ENCODE measurements at places on chromosomes 6 and 20.
A peak's percentile ranks its signal among the peaks of the same experiment; 100 is the strongest.

DNA sequence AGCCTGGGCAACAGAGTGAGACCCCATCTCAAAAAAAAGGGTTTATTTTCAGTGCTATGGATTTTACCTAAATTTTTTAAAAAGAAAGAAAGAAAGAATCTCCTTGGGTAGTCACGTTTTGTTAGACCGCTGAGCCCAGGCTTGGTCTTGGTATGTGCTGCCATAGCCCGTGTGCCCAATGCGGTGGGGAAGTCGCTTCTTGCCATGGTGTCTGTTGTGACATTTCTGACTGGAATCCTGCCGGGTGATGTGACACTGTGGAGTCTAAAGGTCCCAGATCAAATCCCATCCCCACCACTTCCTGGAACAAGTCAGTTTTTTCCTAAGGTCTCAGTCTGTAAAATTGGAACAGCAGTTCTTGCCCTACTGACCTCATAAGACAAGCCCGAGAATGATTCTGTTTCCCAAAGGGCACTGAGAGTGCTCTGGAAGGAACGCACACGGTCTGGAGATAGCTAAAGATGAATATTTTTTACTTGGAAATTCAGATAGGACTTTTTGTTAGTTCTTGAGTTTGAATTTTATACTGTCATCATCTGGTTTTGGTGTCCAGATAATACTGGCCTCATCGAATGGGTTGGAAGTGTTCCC, 225.8 kb downstream of the EYA2 start:
- no peaks in the 10 kb centered on the region for H3K36me3 ChIP-seq
- peaks cover 10% of the 10 kb centered on the region for H3K4me1 ChIP-seq
- H3K27me3 ChIP-seq: no peaks in the 10 kb centered on the region
- DNase-seq: no peak
- H3K4me3 ChIP-seq: no peak overlapping the region
- H3K27ac ChIP-seq: no peak overlapping the region

DNA sequence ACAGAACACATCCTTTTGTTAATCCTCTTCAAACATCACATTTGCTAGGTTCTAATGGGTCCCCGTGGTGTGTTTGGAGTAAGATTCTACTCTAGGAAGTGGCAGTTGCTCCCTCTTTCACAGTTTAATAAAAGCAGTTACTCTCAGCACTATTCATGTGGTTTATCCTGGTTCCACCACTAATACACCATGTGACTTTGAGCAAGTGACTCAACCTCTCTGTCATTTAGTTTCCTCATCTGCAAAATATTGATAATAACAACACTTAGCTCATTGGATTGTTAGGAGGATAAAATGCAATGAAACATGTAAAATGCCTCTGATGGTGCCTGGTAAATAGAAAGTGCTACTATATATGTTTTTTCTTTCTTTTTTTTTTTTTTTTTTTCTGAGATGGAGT, 488.0 kb upstream of the NOX3 start:
- no peaks in the 10 kb centered on the region for H3K36me3 ChIP-seq
- no peaks in the 10 kb centered on the region for H3K4me1 ChIP-seq
- H3K27ac ChIP-seq: no peak overlapping the region
- DNase-seq: no peak

DNA sequence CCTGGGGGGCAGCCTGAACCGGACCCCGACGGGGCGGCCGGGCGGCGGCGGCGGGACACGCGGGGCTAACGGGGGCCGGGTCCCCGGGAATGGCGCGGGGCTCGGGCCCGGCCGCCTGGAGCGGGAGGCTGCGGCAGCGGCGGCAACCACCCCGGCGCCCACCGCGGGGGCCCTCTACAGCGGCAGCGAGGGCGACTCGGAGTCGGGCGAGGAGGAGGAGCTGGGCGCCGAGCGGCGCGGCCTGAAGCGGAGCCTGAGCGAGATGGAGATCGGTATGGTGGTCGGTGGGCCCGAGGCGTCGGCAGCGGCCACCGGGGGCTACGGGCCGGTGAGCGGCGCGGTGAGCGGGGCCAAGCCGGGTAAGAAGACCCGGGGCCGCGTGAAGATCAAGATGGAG, 636 bp downstream of the SRF start:
- peak overlapping the region; percentile 92 for H3K27ac ChIP-seq
- H3K4me3 ChIP-seq: peak overlapping the region; percentile 82
- H3K4me1 ChIP-seq: peaks cover 25% of the 10 kb centered on the region
- no peaks in the 10 kb centered on the region for H3K27me3 ChIP-seq
- no peak for DNase-seq

GRCh38 chr6:21371676-21372171, 221.8 kb upstream of the SOX4 start:
- no peaks in the 10 kb centered on the region for H3K36me3 ChIP-seq
- H3K4me1 ChIP-seq: peaks cover 17% of the 10 kb centered on the region
- H3K4me3 ChIP-seq: no peak overlapping the region

GRCh38 chr6:18340781-18341551, 46.2 kb upstream of the RNF144B start:
- no peak overlapping the region for H3K27ac ChIP-seq
- H3K4me3 ChIP-seq: no peak overlapping the region
- DNase-seq: no peak
- no peaks in the 10 kb centered on the region for H3K27me3 ChIP-seq

- no peak overlapping the region for H3K27ac ChIP-seq
- H3K4me1 ChIP-seq: no peaks in the 10 kb centered on the region
- H3K27me3 ChIP-seq: no peaks in the 10 kb centered on the region
Measured at GRCh38 chr6:134626086-134626485, 308.2 kb upstream of the SGK1 start.

DNA sequence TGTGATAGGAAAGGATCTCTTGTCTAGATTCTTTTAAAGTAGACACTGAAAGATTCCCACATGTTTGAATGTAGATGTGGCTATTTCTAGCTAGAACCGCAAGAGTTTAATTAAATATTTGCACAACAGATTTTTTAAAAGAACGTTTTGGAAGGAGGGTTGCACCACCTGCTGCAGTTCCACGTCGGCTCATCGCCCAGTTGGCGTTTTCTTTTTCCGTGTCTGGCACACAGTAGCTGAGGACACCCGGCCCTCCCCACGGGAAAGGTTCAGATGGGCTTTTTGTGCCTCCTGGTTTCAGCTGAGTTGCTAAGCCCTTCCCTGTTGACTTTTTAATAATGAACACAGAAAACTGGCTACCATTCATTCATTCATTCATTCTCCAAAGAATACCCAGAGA, 41.8 kb upstream of the DOK5 start:
- H3K4me3 ChIP-seq: no peak overlapping the region
- H3K36me3 ChIP-seq: no peaks in the 10 kb centered on the region
- H3K4me1 ChIP-seq: no peaks in the 10 kb centered on the region
- DNase-seq: no peak

- H3K36me3 ChIP-seq: no peaks in the 10 kb centered on the region
- no peaks in the 10 kb centered on the region for H3K4me1 ChIP-seq
- no peaks in the 10 kb centered on the region for H3K27me3 ChIP-seq
- no peak overlapping the region for H3K27ac ChIP-seq
- H3K4me3 ChIP-seq: no peak overlapping the region
- no peak for DNase-seq
Measured at GRCh38 chr20:21820688-21821087, 115.2 kb downstream of the PAX1 start.

DNA sequence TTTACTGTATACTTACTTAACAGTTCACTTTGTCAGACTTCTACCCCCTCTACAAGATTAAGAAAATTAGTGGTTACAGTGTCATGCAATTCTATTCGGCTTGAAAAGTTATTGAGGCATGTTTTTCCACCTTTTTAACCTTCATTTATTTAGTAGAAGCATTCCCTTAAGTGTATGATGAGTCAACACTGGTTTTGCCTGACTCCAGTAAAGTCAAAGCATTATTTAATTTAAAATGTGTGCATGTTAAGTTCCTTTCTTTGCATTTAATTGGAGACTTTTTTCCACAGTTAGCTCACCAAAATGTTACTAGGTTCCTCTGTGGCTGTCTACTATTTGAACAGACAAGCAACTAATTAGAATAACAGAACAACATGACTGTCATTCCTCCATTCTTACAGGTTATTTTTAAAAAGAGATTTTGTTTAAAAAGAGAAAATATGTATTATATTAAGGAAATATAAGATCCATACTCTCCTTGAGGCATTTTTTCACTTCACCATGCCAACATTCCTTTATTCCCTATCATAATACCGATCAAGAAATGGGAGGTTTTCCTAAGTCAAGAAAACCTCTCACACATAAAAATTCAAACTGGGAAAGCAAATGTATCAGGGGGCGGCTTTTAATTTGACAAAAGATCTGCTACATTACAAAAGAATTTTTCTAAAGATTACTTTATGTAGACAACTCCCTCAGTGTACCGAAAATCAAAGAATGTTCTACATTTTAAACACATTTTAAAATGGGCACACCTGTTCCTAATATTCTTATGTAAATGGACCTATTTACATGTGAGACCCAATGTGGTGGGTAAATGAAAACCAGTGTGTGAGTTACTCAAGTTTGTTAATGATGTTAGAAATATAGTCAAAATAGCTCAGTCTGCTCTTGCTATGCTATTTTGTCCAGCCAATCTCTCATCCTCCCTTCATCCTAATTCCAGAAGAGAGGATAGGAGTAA, 361.2 kb downstream of the UTRN start:
- no peak for DNase-seq
- no peak overlapping the region for H3K27ac ChIP-seq
- peaks cover 5% of the 10 kb centered on the region for H3K4me1 ChIP-seq
- no peaks in the 10 kb centered on the region for H3K36me3 ChIP-seq
- H3K27me3 ChIP-seq: no peaks in the 10 kb centered on the region
- H3K4me3 ChIP-seq: no peak overlapping the region

DNA sequence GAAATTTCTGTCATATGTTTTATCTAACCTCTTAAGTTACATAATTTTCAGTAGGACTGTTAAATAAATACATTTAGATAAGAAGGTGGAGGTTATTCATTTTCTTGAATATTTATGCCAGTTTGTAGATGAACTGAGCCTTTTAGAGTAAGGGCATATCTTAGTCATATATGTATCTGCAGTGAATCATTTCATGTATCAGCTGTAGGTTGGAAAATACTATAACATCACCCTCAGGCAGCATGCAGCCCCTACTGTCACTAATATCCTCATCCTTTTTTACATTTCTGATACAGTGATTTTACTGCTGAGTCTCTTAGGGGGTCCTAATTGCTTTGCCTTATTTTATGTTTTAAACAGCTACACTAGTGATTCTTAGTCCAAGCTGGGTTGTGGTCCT, 19.5 kb upstream of the SUMO4 start:
- no peaks in the 10 kb centered on the region for H3K4me1 ChIP-seq
- H3K27me3 ChIP-seq: no peaks in the 10 kb centered on the region
- DNase-seq: no peak
- no peak overlapping the region for H3K27ac ChIP-seq
- H3K36me3 ChIP-seq: peaks cover 22% of the 10 kb centered on the region
- H3K4me3 ChIP-seq: no peak overlapping the region

DNA sequence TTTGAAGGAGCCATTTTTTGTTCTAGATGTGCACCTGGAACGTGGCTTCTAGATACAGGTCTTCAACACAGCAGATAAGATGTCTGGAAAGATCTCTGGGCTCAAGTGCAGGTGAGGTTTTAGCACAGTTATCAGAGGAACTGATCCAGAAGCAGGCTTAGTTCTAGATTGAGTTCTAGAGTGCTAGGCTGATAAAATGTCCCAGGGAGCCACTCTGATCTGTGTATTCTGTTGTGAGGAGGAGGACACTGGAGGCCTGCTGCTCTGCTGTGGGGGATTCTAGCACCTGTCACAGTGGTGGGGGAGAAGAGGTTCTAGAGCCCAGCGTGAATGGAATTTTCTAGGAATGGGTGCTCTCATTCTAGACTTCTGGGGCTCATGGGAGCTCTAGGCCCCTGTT, 12.0 kb upstream of the CCM2L start:
- peaks cover 5% of the 10 kb centered on the region for H3K4me1 ChIP-seq
- H3K4me3 ChIP-seq: no peak overlapping the region
- no peaks in the 10 kb centered on the region for H3K36me3 ChIP-seq

DNA sequence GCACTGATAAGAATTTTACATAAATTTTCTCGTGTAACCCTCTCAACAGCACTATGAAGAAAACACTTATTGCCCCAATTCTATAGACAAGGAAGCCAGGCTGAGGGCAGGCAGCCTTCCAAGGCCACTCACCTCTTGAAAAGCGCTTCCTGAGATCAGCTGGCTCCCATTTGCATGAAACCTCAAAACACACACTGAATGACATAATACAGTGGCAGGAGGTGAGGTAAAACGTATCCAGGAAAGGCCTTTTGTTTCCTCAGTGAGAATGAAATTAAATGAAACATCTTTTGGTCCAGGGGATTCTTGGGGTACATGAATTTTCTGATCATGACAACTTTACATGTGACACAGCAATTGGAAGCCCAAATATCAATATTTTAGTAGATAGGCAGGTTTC, 112.5 kb downstream of the WDR27 start:
- no peaks in the 10 kb centered on the region for H3K27me3 ChIP-seq
- no peaks in the 10 kb centered on the region for H3K4me1 ChIP-seq
- no peaks in the 10 kb centered on the region for H3K36me3 ChIP-seq
- DNase-seq: no peak

GRCh38 chr6:107400616-107401147, 58.7 kb downstream of the PDSS2 start:
- DNase-seq: no peak
- no peak overlapping the region for H3K27ac ChIP-seq
- H3K4me1 ChIP-seq: no peaks in the 10 kb centered on the region
- no peaks in the 10 kb centered on the region for H3K36me3 ChIP-seq
- H3K4me3 ChIP-seq: no peak overlapping the region
